Glomerular endothelial cell (primary cell): ENCODE measurements at places on chromosomes 2 and 18. TPM values are rescaled to one million over a fixed set of nuclear protein-coding genes. Genes with fewer than 3 reads are reported as not detected.

DNA sequence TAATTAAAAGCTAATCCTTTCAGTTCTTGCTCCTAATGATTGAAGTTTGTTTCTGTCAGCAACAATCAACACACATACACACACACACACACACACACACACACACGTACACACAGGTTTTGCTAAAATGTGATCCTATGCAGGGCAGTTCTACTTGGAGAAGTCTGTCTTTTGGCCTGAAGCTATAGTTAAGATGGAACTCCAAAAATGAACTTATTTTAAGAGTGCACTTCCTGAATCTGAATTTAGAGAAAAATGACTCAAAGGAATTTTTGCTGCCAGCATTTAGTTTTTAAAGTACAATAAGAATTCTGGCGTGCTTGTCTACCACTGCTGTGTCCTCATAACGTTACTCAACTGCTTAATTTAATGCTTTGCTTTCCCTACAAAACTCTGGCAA, 6.6 kb downstream of the GALNT5 start:
- no peak for DNase-seq

- no peak for DNase-seq
These were observed 504.8 kb downstream of the PIK3C3 start for GRCh38 chr18:42459873-42460272.

GRCh38 chr2:10348891-10349290, 46.2 kb downstream of the HPCAL1 start:
- DNase-seq, result no peak

DNA sequence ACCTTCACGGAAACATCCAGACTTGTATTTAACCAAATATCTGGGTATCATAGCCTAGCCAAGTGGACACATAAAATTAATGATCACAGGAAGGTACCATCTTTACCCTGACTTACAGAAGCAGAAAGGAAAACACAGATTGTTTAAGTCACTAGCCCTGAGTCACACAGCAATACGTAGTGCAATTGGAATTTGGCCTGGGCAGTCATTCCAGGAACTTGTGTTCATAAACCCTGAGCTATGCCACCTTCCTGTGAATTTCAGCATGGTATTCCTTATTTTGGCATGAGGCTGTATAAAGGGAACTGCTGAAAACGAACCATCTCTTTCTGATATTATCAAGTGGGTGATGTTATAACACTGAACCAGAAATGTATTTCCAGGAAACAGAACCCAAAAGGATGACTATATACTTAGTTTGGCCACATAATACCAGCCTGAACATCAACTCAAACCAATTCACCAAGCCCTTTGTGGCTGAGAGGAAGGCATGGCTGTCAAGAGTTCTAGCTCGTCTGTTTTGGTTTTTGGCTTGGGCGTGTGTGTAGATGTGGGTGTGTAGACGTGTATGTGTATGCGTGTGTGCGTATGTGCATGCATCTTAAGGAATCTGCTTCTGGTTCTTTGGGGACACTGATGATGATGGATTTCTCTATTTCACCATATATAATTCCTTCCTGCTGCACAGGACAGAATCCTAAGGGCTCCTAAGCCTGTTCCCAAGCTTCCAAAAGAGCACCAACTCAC, 533.4 kb upstream of the ID2 start:
- peak; percentile 67 for DNase-seq

RAX gene
- not detected in 2 replicates for total RNA-seq

DNA sequence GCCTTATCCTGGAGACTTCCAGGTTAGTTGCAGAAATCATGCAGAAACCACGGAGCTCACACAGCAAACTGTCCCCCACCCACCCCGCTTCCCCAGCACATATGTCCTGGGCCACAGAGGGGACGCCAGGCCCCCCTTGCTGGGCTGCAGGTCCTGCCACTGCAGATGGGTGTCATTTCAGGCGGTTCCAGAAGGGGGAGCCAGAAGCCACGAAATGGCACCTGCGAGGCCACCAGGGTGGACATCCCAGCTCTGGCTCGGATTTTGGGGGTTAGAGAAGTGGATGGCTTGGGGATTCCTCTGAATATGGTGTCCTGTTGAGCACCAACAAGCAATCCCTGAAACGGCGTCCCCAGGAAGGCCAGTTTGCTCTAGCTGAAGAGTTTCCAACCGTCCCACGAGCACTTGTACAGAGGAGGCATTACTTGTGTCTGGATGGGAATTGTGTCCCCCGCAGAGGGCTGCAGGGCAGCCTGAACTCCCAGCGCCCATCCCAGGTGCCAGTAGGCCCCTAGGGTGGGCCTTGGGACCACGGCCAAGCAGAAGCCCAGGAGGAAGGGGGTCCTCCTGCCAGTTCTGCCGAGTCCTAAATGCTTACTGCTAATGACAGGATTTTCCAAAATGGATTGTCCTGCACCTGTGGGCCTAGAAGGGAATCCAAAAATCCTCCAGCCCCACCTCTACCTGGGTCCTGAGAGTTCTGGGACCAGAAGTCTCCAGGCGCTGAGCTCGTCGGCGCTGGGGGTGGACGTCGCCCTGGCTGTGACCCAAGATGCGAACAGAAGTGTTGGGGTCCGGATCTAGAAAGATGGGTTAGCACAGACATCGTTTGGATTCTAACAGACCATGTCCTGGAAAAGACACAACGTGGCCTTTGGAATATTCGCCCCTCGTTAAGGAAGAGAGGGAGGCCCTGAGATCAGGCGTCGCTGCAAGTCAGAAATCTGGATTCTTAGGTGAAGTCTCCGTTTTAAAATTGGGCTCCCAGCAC, 14.6 kb upstream of the NFATC1 start:
- no peak for DNase-seq

MC2R gene
- not detected in 2 replicates for total RNA-seq

DNA sequence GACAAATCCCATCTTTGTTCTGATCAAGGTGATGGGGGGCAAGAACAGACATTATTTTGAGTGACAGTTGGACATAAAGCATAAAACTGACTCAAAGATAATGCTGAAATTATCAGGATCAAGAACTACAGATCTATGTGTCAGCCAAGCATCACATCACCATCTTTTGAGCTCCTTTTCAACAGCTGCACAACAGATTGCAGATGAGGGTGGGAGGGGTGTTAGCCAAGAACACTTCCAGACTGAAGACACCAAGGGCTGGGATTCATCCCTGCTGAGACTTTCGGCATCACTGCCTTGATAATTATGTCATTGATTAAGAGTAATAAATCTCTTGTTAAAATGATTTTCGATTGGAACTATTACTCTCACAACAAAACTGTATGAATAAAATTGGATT, 191.5 kb upstream of the NETO1 start:
- no peak for DNase-seq

DNA sequence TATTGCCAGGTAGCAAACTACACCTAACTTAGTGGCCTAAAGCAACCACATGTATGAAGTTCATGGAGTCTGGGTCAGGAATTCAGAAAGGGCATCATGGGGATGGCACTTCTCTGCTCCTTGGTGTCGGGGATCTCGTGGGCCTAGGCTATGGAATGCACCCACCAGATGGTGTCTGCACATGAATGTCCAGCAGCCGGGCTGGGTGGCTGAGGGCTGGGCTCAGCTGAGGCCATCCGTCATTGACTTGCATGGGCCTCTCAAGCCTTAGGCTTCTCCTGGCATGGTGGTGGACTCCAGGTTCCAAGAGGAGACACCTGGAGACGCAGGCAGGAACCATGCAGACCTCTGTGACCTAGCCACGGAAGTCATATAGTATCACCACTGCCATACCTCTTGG, 26.0 kb upstream of the RPL31 start:
- no peak for DNase-seq

DNA sequence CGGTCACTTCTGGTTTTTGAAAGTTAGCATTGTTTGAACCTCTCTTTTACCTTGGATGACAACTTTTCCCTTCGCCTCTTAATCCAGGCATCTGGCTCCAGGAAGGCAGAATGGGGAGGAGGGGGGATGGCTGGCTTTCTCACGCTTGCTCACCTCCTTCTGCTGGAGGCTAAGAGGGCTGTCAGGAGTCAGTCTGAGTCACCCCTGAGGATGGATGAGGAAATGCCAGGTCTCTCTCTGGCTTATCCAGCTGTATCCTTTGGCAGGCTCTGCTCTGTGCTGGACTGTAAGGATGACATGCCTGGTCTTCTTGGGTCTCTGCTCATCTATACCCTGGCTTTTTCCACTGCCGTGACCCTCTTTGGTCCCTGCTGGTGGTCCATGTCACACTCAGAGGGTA, 142.9 kb upstream of the GYPC start:
- DNase-seq, result no peak

GRCh38 chr18:58844871-58845270, 19.8 kb upstream of the ZNF532 start:
- no peak for DNase-seq

DNA sequence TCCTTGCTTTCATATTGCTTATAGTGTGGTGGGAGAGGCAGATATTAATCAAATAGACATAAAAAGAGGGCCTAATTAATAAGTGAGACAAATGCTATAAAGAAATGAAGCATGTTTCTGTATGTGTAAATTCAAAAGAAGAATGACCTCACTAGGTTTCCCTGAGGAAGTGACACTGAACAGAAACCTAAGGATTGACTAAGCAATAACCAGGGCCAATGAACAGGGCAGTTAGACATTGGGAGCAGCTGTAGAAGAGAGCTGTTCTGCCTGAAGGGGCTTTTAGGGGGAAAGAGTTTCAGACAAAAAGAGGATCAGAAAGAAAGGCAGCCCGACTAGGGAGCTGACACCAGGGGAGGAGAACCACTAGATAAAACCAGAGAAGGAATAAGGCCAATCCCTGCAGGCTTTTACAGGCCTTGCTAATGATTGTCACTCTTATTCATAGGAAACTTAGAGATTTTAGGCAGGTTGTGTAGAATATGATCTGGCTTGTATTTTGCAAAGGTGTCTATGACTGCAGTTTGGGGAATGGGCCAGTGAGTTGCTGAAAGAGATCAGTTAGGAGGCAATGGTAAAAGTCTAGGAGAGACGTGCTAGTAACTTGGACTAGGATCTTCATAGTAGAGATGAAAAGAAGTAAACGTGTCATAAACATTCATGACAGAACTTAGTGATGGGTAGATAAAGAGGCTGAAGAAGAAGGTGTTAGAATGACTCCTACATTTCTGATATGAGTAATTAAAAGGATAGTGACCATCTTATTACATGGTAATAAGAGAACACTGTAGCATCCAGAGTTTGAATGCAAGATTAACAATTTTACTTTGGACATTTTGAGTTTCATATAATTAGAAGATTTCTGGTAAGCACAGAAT, 26.8 kb upstream of the NABP1 start:
- no peak for DNase-seq

GRCh38 chr2:154776825-154777224, 78.3 kb downstream of the KCNJ3 start:
- no peak for DNase-seq

UGT1A6 gene
- total RNA-seq, result not detected in 2 replicates

DNA sequence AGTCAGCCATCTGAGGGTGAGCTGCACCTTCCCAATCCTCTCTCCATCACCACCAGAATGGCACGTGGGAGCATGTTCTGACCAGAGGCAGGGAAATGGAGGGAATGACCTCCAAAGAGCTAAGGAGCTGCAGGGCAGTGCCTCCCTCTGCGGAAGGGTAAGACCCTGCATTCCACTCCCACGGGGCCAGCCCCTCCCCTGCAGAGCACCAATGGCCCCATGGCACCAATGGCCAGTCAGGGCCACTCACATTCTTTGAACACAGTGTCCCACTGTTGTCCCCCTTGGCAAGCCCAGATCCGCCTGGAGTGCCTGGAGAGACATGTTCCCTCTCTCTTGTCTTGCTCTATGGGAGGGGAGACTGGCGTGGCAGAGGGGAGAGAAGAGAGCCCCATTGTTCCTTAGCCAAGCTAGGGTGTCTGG, 164.4 kb downstream of the TNS1 start:
- no peak for DNase-seq

CBLN2 gene
- 0.47 TPM in 1 of 2 replicates, not detected in the other for total RNA-seq

- DNase-seq, result no peak
These were observed 98.8 kb downstream of the ZBTB7C start for GRCh38 chr18:48310353-48310752.

TBR1 gene
- total RNA-seq, result not detected in 2 replicates

GRCh38 chr2:86134709-86135108, 28.7 kb downstream of the PTCD3 start:
- no peak for DNase-seq

DNA sequence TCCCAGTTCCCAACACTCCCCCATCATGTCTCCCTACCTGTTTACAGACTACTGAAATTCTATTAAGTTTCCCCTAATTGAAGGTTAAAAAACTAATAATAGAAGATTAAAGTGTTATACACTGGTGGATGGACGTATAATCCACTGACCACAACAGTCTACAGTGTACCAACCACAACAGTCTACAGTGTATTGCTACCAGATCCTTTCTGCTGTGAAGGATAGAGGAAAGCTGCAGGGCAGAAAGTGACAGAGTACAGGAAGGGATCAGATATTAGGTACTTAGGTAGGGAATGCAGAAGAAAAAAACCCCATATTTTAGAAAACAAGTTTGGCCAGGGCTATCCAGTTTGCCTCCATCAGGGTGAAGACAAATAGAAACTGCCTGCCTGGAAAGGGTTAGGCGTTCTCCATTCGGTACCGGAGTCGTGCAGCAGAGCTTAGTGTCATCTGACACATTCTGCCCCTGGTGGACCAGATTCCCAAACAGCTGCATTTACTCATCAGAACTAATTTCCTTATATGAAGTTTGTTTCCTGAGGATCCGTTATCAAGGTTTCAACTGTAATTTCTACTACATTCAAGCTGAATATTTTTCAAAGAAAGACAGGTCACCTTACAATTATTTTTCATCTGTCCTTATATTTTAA, 49.9 kb downstream of the KLF7 start:
- DNase-seq, result no peak

TYMS gene
- 37.0 and 40.5 TPM in 2 replicates for total RNA-seq

DNA sequence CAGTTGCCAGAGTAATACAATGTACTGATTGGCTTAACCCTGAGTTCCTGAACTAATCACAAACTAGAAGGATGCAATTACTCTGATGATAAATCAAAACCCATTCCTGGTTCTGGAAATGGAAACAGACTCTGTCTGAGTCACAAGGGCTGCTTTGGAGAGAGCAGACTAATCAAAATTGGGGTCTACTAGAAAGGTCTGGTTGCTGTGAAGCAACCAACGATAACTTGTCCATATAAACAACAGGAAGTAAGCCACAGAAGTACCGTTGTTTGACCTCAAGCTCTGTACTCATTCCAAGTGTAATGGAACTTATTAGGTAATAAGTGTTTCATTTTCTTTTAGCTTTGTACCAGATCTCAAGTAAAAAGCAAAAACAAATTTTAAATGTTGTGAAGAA, 49.7 kb downstream of the RASGRP3 start:
- no peak for DNase-seq

APOB gene
- total RNA-seq, result 0.10 and 0.18 TPM in 2 replicates

PAIP2B gene
- total RNA-seq, result 0.47 and 0.87 TPM in 2 replicates

HTR2B gene
- 0.19 and 1.2 TPM in 2 replicates for total RNA-seq

GRCh38 chr2:192978395-192978794, 783.7 kb upstream of the TMEFF2 start:
- no peak for DNase-seq

DNA sequence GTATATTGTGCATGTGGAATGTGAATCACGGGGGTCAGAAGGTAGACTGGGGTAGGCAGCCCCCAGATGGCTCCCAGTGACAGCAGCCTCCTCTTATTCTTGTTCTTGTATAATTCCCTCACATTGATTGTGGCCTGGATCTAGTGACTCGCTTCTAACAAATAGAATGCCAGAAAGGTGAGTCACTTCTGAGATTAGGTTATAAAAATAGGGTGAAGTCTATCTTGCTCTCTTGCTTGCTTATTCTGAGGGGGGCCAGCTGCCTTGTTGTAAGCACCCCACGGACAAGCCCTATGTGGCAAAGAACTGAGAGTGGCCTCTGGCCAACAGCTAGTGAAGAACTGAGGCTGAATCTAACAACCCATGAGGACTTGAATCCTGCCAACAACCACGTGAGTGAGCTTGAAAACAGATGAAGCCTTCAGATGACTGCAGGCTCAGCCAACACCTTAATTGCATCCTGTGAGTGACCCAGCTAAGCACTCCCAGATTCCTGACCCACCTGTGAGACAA, 15.6 kb upstream of the RMND5A start:
- no peak for DNase-seq
